ENCODE measurements at places on chromosomes 1 and 21.

GRCh38 chr1:203584035-203584434 lies 42.6 kb upstream of the ATP2B4 start:
- DNase-seq: no peak

DNA sequence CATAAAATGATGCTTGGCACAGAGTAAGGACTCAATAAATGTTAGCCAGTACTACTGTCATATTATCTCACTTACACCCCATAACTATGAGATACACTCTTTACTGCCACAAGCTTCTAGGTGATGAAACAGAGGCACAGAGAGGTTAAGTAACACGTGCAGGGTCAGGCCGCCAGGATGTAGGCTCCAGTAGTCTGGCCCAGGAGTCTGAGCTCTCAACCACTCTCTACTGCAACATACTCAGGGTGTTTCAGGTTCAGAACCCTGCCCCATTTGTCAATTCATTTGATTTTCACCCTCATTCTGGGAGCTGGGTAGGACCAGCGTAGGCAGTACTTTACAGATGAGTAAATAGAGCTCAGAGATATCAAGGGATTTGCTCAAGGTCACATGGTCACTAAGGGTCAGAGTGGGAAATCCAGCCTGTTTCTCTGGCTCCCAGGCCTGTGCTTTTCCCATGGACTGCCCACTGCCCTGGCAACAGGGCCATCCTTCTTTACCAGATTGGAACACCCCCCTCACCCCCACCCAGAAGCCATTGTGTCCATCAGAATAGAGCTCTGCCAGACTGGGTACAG lies 21.2 kb downstream of the IQGAP3 start:
- DNase-seq: no peak

- no peak for DNase-seq
These were observed 215.0 kb downstream of the DAB1 start for GRCh38 chr1:57208741-57209302.

DNA sequence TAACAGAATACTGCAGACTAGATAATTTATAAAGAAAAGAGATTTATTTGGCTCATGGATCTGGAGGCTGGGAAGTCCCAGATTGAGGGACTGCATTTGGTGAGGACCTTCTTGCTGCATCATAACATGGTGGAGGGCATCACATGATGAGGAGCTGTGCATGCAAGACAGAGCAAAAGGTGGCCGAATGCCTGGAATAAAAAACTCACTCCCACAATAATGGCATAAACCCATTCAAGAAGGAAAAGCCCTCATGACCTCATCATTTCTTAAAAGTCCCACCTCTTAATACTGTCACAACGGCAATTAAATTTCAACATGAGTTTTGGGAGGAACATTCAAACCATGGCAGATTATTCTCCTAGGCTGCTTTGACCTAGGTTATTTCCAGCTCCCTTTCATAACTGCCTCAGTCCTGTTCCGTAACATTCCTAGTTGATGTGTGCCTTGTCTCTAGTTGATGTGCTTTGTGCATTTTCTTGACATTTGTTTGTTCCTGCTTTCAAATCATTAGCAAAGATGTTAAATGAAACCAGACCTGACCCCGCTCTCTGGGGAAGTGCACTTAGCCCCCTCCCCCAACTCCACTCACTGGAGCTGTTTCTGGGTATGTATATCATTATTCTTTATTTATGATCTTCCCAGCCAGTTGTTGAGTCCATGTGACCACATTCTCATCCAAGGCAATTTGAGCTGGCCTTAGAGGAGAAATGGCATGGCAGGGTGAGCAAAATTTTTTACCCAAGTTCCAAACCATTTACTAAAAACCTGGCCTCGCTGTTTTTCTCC lies 148.5 kb downstream of the GDAP2 start:
- no peak for DNase-seq

- DNase-seq: no peak
These were observed 113.4 kb downstream of the SPSB1 start for GRCh38 chr1:9406111-9406510.

GRCh38 chr21:32674731-32675130 lies 53.1 kb downstream of the SYNJ1 start:
- DNase-seq: no peak

- peak; percentile 13 for DNase-seq
These were observed 55.6 kb upstream of the ADAR start for GRCh38 chr1:154663471-154664060.

GRCh38 chr1:208007938-208008342 lies 97.0 kb upstream of the CD34 start:
- no peak for DNase-seq

- DNase-seq: peak; percentile 20
These were observed 4.8 kb downstream of the ACP6 start for GRCh38 chr1:147665521-147665920.

GRCh38 chr1:231550448-231550781 lies 21.9 kb downstream of the TSNAX start:
- peak; percentile 57 for DNase-seq

DNA sequence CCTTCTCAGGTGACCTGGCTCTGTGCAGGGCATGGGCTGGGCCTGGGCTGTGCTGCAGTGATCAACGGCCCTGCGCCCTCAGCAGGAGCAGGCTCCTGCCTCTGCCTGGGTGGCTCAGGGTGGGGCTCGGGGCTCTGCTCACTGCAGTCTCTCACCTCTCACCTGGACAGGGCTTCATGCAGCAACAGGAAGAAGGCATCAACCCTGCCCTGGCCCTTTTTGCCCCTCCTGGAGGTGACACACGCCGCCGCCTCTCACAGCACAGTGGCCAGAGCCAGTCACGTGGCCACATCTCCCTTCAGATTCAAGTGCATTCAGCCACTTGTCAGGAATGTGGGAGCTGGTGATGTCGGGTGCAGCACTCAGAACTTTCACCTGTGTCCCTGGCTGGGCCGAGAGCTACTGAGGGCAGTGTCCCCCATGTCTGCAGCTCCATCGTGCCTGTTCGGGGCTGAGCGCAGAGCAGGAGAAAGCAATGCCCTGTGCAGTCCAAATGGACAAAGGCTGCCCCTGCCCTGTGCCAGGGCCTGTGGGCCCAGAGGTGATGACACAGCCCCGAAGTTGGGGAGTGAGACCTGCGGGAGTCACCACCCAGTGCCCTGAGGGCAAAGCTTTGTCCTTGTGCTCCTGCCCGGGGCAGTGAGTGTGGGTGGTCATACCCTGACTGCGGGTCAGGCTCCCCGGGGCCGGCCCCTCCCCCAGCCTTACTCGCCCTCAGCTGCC lies 314.0 kb downstream of the PTPRU start:
- no peak for DNase-seq

DNA sequence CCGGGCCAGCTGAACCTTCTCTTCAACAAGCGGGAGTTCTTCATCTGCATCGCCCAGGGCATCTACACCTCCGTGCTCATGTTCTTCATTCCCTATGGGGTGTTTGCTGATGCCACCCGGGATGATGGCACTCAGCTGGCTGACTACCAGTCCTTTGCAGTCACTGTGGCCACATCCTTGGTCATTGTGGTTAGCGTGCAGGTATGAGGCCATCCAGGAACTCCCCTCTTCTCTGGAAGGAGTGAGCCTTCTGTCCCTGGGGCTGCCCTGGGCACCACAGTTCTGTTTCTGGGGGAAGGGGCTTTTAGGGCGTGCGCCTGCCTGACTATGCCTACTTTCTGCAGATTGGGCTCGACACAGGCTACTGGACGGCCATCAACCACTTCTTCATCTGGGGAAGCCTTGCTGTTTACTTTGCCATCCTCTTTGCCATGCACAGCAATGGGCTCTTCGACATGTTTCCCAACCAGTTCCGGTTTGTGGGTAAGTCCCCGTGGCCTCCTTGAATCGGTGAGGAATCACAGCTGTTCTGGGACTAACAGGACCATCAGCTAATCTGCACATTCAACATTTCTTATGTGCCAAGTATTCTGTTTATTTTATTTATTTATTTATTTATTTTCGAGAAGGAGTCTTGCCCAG lies 21.1 kb downstream of the ATP8B2 start:
- no peak for DNase-seq

DNA sequence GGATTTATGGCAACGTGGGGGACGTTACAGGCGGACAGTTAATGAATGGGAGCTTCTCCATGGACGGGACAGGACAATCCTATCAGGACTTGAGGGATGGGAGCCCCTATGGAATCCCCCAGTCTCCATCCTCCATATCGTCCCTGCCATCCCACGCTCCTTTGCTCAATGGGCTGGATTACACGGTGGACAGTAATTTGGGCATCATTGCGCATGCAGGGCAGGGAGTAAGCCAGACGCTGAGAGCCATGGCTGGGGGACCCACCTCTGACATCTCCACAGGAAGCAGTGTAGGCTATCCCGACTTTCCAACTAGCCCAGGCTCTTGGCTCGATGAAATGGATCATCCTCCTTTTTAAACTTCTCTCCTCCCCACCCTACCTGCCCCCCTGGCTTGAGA lies 44.2 kb downstream of the LHX4 start:
- DNase-seq: no peak

DNA sequence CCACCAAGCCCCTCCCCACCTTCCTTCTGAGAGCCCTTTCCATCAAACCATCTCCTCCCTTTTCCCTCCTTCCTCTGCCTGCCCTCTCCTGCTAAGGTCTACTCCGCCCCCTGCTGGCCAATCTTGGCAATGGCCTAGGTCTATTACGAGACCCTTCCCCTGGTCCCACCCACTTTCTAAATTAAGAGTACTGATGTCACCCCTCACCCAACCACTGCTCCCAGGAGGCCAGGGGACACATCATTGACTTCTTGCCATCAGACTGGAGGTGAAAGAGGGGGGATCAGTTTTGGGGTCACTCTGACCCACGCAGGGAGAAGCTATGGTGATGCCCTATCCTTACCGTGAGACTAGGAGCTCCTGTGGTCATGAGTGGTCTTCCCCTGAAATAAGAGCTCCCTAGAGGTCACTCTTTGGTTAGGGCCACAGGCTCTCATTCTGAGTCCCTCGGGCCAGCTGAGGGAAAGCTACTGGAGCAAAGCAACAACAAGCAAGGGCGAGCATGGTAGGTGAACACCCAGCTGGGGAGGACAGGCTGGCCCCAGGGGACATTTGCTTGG lies 34.6 kb upstream of the S100A7 start:
- DNase-seq: peak; percentile 50

GRCh38 chr1:156152628-156153027 lies 757 bp upstream of the SEMA4A start:
- DNase-seq: no peak

GRCh38 chr1:241352401-241352800 lies 4.6 kb downstream of the RGS7 start:
- DNase-seq: no peak

GRCh38 chr1:29557701-29558600 lies 321.6 kb downstream of the PTPRU start:
- DNase-seq: no peak

DNA sequence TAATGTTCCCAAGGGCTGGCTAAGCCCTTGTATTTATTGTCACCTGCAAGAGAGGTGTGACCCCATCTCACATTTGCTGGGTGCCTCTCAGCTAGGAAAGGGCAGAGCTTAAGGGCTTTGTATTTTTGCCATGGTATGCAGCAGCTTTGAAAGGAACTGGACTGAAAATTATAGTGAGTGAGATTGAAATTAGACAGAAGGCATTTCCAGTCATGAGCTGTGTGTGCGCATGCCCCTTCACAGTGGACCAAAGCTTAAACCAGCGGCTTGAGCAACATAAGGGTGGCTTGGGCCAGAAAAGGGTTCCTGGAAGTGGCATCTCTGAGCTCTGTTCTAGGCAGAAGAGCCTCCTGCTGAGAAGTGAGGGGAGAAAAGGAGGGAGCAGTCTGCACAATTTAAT lies 19.8 kb downstream of the MYOG start:
- DNase-seq: no peak

- no peak for DNase-seq
These were observed 434.9 kb upstream of the RUNX1 start for GRCh38 chr21:35484032-35484431.

DNA sequence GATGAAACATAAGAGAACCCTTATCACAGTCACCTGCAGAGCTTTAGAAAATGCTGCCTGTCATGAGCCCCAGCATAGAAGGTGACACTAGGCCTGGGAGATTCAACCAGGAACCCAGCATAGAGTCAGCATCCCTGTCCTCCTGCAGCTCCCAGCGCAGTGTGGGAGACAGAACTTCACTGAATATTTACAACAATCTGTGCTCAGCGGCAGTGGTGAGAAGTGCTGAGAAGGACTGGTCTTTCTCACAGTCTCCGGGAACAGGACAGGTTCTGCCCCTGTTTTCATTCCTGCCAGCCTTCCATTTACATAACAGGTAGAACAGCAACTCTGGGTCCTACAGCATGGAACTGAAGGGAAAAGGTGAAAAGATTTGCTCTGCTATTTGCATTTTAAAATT lies 83.5 kb upstream of the GADD45A start:
- DNase-seq: no peak

GRCh38 chr1:214635506-214635905 lies 32.5 kb downstream of the CENPF start:
- DNase-seq: no peak

DNA sequence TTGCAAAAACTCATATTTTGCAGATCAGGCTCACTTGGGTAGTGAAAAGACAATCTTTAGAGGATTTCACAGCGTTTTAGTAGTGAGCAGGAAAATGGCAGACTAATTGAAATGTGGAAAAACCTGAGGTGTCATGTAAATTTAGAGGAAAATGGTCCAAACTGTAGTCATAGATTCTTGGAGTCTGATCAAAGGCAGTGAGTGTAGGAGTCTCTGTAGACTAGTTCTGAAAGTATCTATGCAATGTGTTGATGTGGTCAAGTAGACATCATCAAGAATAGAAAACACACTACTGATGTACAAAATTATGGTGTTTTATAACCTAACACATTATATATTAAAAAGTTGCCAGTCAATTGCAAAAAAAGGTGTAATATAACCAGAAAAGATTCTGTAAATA lies 143.2 kb upstream of the C1orf105 start:
- no peak for DNase-seq

GRCh38 chr1:227317523-227318015 lies 723 bp downstream of the CDC42BPA start:
- peak; percentile 62 for DNase-seq

GRCh38 chr1:11797525-11798216 lies 8.1 kb downstream of the MTHFR start:
- DNase-seq: no peak

DNA sequence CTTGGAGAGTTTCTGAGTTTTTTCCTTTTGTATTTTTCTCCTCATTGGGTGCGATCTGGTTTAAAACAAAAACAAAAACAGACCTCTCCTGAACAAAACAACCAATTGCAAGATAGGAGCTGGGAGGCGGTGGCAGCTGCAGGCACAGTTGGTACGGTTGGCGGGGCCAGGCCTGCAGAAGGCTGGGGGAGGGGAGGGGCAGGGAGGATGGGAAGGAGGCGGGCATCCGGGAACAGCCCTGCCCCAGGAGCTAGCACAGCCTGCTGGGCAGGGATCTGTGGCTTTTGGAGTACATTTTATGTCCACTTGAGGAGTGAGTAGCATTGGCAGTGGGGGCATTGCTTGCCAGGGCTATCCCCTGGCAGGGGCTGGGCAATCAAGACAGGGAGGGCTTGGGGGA lies 5.2 kb downstream of the CAPN9 start:
- no peak for DNase-seq

DNA sequence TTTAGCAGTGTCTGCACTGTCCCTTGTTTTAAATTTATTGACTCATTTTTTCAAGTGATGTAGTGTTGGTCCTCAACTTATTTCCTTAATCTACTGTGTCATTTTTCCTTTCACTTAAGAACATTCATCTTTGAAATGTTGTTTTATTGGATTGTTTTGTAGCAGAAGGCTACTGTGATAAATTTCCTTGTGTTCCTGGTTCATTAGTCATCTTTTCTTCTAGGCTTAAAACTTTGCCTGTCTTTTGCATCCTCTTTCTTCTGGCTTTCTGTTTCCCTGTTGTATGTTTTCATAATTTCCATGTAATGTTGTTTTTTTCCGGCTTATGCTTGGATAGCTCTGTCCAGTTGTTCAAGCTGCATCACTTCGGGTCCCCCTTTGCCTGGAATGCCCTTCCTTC lies 61.9 kb downstream of the UBE2T start:
- DNase-seq: no peak

Measured in A549 (cell line).